SK-N-MC (cell line): ENCODE measurements at places on chromosomes 5 and 9.

GRCh38 chr5:89273289-89273688, 390.3 kb upstream of the MEF2C start:
- no peak for DNase-seq

DNA sequence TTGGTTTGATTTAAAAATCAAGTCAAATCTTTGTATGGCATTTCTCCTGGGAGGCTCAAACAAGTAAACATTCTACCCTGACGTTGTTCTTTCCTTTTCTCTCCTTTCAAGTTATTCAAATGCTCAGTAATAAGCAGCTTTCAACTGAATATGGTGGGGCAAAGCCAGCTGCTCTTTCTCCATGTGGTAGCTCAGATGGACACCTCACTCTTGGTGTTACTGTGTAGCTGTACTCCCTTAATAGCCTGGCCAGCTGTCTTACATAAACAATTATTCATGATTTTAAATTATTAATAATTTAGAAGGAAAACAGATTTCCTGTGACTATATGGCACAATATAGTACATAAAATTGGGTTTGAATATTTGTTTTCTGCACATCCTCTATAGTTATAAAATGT, 165.2 kb downstream of the PDE4D start:
- no peak for DNase-seq

DNA sequence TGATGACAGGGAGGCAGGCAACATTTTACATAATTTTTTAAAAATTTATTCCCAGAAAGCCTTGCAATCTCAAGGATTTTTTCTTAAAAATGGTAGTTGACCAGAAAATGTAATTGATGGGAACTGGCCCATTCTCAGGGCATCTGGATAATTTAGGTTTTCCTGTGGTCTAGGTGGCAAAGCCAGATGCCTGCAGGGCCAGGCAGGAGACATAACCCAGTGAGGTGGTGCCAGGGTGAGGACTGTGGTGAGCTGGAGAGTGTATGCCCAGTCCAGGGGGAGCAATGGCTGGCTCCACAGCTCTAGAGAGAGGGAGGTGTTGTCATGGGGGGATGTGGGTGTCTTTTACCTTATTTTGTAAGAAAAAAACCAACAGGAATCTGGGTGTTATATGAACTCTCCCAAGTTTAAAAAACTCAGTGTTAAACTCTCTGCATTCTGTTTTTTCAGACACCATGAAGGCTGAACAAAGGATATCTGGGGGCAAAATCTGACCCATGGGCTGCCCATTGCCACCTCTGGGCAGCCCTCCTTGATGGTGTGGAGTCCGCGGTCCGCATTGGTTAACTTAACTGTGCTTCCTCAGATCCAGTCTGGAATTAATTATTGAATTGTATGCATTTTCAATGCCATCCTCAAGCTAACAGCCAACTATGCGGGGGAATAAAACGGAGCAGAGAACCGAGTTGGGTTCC, 43.9 kb downstream of the BOD1 start:
- no peak for DNase-seq

DNA sequence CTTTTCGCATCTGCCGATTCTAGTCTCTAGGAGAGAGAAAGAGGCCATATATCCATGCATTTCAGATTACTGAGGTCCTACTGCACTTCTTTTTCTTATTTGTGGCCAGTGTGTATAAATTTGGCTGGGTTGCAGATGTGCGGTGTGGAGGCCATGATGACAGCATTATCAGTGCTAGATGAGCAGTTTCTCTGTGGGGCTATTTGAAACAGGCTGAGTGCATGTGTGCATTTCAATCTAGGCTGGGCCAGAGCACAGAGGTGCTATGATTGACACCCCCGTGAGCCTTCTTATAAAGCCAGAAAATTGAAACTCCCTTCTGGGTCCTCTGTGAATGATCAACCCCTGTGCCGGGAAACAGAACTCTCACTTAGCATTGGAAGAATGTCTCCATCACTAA, 70.0 kb downstream of the TMEM252 start:
- no peak for DNase-seq
